ENCODE measurements at places on chromosomes 2 and 18.

GRCh38 chr18:52313213-52313612 is 26.8 kb upstream of the DCC start:
- DNase-seq, result no peak

- no peak for DNase-seq
These were observed 108.9 kb downstream of the MGAT5 start for GRCh38 chr2:134362740-134363139.

GRCh38 chr18:58044370-58045241 is 580 bp downstream of the NEDD4L start:
- no peak for DNase-seq

GRCh38 chr2:62991605-62992004 is 59.0 kb upstream of the OTX1 start:
- DNase-seq, result no peak

DNA sequence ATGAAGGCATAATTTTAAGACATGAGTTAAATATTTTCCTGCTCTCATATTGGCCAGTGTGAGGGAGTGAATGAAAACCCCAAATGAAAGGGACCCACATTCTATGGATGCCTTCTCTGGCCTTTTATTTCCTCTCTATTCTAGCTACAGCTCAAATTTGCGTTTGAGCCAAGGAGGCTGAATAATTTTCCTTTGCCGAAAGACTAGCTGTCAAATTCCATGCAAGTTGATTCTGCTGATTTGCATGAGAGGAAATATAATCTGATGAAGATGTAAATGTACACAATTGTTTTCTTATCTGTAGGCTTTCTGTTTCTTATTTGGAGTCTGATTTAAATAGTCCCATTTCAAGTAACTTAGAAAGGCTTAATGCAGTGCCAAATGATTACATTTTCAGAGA is 438.4 kb upstream of the SPRED2 start:
- no peak for DNase-seq

- no peak for DNase-seq
These were observed 166.0 kb upstream of the STK17B start for GRCh38 chr2:196337208-196337953.

GRCh38 chr18:78730546-78730945 is 249.1 kb upstream of the SALL3 start:
- no peak for DNase-seq

GRCh38 chr2:32884346-32884745 is 62.4 kb upstream of the LTBP1 start:
- no peak for DNase-seq

DNA sequence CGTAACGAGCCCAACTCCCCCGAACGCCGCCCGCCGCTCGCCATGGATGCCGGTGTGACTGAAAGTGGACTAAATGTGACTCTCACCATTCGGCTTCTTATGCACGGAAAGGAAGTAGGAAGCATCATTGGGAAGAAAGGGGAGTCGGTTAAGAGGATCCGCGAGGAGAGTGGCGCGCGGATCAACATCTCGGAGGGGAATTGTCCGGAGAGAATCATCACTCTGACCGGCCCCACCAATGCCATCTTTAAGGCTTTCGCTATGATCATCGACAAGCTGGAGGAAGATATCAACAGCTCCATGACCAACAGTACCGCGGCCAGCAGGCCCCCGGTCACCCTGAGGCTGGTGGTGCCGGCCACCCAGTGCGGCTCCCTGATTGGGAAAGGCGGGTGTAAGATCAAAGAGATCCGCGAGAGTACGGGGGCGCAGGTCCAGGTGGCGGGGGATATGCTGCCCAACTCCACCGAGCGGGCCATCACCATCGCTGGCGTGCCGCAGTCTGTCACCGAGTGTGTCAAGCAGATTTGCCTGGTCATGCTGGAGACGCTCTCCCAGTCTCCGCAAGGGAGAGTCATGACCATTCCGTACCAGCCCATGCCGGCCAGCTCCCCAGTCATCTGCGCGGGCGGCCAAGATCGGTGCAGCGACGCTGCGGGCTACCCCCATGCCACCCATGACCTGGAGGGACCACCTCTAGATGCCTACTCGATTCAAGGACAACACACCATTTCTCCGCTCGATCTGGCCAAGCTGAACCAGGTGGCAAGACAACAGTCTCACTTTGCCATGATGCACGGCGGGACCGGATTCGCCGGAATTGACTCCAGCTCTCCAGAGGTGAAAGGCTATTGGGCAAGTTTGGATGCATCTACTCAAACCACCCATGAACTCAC is 673 bp downstream of the PCBP1 start:
- no peak for DNase-seq

- DNase-seq, result no peak
These were observed 16.1 kb upstream of the XDH start for GRCh38 chr2:31430439-31431165.

DNA sequence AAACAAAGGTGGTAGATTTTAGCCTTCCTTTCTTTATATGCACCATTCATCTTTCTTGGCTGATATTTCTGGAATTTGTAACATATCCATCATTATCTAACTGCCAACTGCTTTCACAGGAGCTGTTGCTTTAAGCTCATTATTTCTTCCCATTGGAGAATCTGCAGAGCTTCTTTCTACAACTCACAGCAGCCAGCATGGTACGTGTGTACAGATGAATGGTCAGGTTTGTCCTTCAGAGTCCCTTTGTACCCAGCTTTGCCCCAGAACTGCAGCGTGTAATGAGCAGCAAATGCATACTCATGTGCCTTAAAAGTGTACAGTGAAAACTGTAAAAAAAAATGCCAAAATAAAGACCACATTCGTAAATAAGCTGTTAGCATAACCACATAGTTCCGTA is 260.9 kb downstream of the FIGN start:
- DNase-seq, result no peak

DNA sequence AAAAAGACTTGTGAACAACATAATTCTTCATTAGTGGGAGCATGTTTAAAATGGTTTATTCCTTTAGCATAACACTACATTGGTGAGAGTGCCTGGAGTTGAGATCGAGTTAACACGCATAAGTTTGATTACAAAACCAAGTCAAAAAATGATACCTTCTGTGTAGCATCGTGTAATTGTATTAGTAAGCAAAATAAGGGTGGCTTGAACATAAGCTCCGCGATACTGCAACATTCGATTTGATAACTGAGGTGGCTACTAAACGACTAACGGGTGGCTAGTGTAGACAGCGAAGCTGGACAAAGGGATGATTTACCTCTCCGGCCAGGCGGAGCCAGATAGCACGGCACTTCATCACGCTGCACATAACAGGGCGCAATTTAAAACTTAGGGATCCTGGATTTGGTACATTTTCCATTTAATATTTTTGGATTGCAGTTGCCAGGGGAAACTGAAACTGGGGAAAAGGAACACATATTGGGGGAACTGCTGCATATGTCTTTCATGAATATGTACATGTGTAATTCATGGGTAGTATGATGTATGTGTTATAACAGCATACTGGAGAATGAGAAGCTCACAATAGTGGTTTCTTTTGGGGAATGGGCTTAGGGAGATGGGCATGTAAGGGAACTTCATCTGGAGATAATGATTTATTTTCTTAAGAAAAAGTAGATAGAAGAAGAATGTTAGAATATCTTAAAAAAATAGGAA is 36.4 kb upstream of the TOGARAM2 start:
- DNase-seq, result no peak

- DNase-seq, result no peak
These were observed 21.0 kb downstream of the ZAP70 start for GRCh38 chr2:97734061-97735051.

GRCh38 chr2:10356439-10356811 is 53.7 kb downstream of the HPCAL1 start:
- DNase-seq, result no peak

DNA sequence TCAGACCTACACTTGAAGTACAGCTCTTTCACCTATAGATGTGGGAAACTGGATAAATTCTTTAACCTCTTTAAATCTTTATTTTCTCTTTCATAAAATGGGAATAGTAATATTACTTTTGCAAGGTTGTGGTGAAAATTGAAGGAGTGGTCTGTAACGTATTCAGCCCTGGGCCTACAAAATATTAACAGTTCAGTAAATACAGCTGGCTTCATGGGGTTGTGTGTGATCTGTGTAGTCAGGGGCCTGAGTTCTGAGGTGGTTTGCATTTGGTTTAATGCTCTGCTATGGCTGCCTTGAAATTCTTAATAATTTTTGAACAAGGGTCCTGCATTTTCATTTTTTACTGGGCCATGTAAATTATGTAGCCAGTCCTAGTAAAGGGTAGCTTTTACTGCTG is 16.8 kb upstream of the EML6 start:
- DNase-seq, result no peak

GRCh38 chr2:239021651-239022436 is 174.0 kb downstream of the TWIST2 start:
- no peak for DNase-seq

DNA sequence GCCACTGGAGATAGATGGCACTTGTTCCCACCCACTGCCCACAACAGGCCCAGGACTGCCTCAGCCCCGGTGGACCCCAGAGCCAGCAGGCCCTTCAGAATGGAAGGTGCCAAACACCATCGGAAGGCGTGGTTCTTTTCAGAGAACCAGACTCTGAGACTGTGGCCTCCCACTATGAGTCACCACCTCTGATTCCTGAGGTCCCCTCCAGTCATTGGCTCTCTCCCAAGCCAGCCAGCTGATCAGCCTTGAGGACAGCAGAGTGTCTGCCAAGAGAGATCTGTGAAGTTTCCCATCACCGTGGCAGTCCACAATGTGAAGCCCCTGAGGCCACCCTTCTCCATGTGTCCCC is 10.4 kb upstream of the MAP3K2 start:
- DNase-seq, result no peak

- no peak for DNase-seq
These were observed 225.7 kb downstream of the ACKR3 start for GRCh38 chr2:236795169-236795860.

Data from stimulated activated CD8-positive, alpha-beta memory T cell treated with anti-CD3 and anti-CD28 coated beads, Interleukin-7, amount 100 ng/mL, for 1 hour (primary cell).